ENCODE measurements at places on chromosomes 1 and 21.
A peak's percentile ranks its signal among the peaks of the same experiment; 100 is the strongest.

DNA sequence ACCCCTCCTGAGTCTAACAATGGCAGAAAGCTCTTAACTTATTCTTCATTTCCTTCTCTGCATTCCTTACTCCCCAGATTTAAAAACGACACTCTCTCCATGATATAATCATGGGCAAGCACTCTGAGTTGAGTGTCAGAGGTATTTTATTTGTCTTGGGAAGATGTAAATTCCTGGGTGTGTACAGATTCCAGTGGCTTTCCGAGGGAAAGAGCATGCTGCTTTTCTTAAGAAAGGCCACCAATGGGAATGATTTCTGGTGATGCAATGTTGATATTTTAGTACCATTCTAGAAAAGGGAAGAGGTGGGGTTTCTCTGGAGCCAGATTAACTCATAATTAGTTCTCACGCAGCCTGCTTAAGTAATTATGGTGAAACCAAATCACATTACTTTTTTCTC lies 47.8 kb upstream of the BTG3 start:
- no peak for DNase-seq

GRCh38 chr1:197733324-197733723 lies 42.0 kb downstream of the DENND1B start:
- DNase-seq, result no peak

DNA sequence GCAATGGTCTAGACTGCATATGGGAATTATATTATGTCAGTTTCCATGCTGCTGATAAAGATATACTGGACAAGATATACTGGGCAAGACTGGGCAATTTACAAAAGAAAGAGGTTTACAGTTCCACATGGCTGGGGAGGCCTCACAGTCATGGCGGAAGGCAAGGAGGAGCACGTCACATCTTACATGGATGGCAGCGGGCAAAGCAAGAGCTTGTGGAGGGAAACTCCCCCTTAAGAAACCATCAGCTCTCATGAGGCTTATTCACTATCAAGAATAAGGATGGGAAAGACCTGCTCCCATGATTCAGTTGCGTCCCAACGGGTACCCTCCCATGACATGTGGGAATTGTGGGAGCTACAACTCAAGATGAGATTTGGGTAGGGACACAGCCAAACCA lies 21.2 kb downstream of the CCT8 start:
- DNase-seq, result no peak

DNA sequence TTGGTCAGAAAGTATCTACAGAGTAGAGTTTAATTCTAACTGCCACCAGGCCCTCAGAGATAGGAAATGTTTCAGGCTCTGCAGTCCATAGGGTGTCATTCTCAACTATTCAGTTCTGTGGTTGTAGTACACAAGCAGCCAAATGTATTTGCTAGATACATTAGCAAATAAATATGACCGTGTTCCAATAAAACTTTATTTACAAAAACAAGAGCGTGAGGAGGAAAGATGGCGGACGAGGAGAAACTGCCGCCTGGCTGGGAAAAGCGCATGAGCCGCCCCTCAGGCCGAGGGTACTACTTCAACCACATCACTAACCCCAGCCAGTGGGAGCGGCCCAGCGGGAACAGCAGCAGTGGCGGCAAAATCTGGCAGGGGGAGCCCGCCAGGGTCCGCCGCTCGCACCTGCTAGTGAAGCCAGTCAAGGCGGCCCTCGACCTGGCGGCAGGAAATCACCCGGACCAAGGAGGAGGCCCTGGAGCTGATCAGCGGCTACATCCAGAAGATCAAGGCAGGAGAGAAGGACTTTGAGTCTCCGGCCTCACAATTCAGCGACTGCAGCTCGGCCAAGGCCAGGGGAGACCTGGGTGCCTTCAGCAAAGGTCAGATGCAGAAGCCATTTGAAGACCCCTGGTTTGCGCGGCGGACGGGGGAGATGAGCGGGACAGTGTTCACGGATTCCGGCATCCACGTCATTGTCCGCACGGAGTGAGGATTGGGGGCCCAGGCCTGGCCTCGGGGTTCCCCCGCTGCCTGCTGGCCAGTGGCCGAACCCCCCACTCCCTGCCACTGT lies 286.1 kb downstream of the LRRC40 start:
- no peak for DNase-seq

- DNase-seq, result no peak
Observed at GRCh38 chr1:96978901-96979300, 257.3 kb downstream of the PTBP2 start.

- peak; percentile 70 for DNase-seq
Observed at GRCh38 chr1:153728305-153729066, 636 bp downstream of the INTS3 start.

DNA sequence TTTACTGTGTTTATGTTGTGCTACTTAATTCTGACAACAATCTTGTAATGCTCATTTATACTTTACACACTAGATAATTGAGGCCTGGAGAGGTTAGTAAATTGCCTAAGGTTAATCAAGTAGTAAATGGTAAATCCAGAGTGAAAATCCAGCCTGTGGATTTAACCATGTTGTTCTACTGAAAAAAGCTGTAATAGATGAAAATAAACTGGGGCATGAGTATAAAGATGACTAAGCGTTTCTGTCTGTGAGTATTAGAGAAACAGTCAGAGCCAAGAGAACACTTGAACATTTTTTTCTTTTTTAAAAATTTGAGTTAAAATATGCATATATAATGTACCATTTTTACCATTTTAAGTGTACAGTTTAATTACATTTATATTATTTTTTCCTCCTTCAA lies 47.9 kb upstream of the LEPR start:
- no peak for DNase-seq

GRCh38 chr1:55385402-55386018 lies 170.3 kb upstream of the USP24 start:
- no peak for DNase-seq

DNA sequence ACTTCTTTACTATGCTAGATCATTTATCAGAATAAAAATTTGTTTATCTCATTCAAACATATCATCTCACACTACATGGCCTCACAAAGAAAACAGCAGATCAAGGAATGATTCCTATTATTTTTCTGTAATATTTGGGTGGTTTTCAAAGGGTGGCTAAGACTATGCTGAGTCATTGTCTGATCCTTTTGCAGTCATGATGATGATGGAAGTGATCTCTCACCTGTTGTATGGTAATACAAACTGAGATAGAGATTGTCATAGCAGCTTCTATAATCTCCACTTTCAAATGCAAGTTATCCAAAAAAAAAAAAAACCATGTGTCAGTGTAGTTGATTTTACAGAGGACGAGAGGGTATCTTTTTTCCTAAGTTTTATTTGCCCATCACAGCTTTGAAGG lies 37.2 kb upstream of the GBP5 start:
- no peak for DNase-seq

Data from large intestine (tissue), 12 donors.